ENCODE measurements at places on chromosomes 3 and 15.

DNA sequence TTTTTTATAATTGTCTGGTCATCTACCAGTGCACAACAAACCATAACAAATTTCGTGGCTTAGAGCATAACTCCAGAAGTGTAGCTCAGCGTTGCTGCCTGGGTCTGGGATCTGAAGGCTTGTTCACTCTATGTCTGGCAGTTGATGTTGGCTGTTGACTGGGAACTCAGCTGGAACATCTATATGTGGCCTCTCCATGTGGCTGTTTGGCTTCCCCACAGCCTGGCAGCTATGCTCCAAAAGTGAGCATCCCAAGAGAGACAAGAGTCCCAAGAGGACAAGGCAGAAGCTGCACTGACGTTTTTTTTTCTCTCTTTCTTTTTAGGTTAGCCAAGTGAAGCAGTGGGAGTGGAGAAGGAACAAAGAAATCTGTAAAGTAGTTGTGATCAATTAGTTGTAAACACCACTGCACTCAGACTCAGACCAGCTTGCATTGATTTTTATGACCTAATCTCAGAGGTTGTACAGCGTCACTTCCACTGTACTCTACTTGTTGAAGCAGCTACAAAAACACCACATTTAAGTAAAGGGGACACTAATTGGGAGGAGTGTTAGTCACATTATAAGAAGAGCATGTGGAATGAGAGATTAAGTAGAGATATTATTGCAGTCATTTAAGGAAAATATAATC, 2.5 kb upstream of the GPR176 start:
- DNase-seq: no peak

- DNase-seq: no peak
Measured at GRCh38 chr3:151579571-151580270, 118.9 kb upstream of the IGSF10 start.

GRCh38 chr15:101773496-101774100, 29.7 kb upstream of the OR4F6 start:
- DNase-seq: no peak

- no peak for DNase-seq
Measured at GRCh38 chr3:26648461-26648860, 25.9 kb downstream of the LRRC3B start.

DNA sequence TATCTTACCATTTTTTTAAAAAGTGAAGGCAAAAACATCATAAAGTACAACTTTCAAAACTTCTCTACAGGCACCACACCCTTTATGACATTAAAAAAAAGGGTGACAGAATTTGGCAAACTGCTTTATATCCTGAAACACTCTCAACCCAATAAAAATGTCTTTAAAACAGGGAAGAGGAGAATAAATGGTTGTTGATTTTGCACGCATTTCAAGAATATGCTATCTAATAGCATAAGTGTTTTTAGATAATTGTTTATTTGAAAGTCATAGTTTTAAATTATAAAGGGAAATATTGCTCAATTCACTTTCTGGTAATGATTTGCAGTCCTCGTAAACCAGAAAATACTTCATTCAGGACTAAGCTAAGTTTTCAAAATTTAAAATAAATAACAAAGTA, 1.7 kb upstream of the PCOLCE2 start:
- no peak for DNase-seq

DNA sequence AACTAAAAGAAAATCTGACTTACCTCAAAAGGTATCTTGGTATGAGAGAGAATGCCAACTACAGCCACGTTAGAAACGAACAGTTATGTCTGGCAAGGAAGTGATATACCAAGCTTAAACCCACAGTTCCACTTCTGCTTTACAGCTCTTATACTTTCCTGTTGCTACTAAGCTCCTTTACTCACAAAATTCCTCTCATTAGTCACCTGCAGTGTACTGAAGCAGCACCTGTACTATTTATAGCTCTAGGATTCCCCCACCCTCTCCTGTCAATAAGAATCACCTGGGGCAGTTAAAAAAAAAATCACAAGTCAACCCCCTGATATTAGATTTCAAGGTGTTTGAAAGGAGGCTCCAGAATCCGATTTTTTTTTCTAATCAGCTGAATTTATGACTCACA, 2.9 kb upstream of the TMEM266 start:
- no peak for DNase-seq

GRCh38 chr15:27219636-27220035, 248.7 kb downstream of the GABRG3 start:
- DNase-seq: no peak

- no peak for DNase-seq
Measured at GRCh38 chr3:4853749-4854140, 125.5 kb upstream of the BHLHE40 start.

GRCh38 chr3:33146791-33147445, 33.1 kb downstream of the CRTAP start:
- no peak for DNase-seq

DNA sequence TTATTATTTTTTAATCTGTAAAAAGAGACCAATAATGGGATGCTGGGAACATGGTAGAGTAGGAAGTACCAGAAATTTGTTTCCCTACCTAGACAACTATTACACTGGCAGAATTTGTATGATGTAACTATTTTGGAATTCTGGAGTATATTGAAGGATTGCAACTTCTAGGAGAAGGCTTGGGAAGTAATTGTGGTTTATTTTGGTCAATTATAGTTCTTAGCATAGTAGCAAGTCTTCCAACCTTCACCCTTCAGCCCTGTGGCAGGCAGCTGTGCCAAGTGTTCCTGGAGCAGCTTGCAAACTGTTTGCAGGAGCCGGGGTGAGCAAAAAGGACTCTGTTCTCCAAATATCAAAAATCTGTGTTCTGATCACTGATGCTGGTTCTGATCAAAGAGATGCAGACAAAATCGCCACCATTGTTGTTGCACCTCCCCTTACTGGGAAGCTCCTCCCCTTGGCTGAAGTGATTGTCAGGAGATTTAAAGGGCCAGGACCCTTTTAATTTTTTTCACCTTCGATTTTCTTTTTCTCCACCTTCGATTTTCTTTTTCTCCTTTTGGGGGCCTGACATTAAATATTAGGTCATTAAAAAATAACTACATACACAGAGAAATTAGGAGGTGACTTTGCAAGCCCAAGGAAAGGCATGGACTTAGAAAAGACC, 363.3 kb downstream of the SLC9A9 start:
- DNase-seq: no peak

Measured in stimulated activated CD4-positive, alpha-beta T cell treated with anti-CD3 and anti-CD28 coated beads, Interleukin-4, amount 100 ng/mL, for 24 hours (primary cell).